IPS DF 19.7 (cell line): ENCODE measurements at places on chromosomes 5 and 9.

- DNase-seq: no peak
These were observed 556 bp upstream of the CDK9 start for GRCh38 chr9:127785023-127785932.

DNA sequence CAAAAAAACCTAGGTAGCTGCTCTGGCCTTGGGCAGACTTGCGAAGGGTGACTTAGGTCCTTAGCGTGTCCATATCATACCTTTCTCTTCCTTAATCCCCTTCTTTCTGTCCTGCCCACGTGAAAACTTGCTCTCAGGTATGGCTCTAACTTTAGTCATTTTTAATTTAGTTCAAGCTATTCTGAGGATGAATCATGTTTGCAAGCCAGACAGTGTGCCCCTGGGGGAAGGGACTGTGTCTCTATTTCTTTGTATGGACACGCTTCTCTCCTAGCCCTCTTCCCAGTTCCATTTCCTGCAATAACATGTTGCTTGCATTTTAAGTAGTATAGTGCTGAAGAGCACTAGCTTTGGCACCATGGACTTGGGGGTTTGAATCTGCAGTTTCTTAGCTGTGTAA is 120.6 kb downstream of the PTTG1 start:
- no peak for DNase-seq

GRCh38 chr9:135379540-135380267 is 99.9 kb upstream of the PPP1R26 start:
- no peak for DNase-seq

DNA sequence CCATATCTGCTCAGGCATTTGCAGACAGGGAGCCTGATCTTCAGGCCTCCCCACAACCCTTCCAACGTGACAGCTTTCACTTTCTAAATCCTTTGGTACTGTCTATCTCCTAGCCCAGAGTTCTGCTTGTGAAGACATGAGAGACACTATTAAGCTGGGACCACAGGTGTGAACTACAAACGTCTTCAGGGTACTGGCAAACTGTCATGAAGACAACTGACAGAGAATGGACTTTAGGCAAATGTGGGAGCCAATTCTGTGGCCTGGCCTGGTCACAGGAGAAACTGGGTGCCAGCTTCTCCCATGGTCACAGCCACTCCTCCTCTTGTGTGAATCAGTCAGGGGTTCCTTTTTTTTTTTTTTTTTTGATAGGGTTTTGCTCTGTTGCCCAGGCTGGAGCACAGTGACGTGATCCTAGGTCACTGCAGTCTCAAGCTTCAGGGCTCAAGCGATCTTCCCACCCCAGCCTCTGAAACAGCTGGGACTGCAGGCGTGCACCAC is 10.4 kb downstream of the TRIM14 start:
- no peak for DNase-seq

DNA sequence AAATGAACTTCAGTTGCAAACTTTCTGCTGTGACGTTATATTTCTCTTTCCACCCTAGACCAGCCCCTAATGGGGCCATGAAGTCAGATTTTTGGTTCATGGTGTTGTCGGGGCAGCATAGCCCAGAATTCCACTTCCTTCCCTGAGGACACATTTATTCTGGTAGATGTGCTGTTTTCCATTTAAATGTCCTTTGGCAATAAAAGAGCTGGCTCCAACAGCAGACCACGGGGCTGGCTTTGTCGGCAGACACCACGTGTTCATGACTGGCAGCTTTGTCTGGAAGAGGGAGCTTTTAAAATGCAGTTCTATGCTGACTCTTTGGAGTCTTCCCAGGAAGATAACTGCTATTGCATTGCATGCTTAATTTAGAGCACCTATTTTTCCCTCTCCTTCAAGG is 17.6 kb upstream of the LCP2 start:
- no peak for DNase-seq

DNA sequence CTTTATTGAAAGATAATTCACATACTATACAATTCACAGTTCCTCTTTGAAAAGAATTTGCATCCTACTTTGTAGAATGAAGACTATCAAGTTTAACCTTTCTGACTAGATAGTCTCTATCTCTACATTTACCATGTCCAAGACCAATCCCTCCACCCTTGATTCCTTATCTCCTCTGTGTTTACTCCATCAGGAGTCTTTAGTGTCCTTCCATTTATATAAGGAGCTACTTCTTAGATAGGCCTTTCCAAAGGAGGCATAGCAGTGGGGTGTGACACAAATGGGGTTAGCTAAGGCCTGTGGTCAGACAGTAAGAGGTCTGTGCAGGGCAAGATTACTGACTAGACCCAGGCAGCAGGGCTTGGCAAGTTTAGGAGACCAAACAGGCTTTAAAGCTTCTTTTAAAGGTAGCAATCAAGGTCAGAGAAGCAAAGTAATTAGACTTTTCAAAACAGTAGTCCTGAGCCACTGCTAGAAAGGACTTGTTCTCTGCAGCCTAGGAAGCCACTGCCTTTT is 11.1 kb upstream of the DMXL1 start:
- no peak for DNase-seq

- DNase-seq: no peak
These were observed 50.9 kb downstream of the MVB12B start for GRCh38 chr9:126377536-126377935.

GRCh38 chr5:141343242-141343952 is at the start of gene PCDHGA3:
PCDHGA3 (plus strand) TSS chr5:141343829; CDS start chr5:141344034, 205 bp downstream.
- no peak for DNase-seq

- DNase-seq: no peak
These were observed 3.1 kb downstream of the SLC4A9 start for GRCh38 chr5:140362875-140363630.

- no peak for DNase-seq
These were observed 12.0 kb downstream of the FBP1 start for GRCh38 chr9:94627287-94627686.

DNA sequence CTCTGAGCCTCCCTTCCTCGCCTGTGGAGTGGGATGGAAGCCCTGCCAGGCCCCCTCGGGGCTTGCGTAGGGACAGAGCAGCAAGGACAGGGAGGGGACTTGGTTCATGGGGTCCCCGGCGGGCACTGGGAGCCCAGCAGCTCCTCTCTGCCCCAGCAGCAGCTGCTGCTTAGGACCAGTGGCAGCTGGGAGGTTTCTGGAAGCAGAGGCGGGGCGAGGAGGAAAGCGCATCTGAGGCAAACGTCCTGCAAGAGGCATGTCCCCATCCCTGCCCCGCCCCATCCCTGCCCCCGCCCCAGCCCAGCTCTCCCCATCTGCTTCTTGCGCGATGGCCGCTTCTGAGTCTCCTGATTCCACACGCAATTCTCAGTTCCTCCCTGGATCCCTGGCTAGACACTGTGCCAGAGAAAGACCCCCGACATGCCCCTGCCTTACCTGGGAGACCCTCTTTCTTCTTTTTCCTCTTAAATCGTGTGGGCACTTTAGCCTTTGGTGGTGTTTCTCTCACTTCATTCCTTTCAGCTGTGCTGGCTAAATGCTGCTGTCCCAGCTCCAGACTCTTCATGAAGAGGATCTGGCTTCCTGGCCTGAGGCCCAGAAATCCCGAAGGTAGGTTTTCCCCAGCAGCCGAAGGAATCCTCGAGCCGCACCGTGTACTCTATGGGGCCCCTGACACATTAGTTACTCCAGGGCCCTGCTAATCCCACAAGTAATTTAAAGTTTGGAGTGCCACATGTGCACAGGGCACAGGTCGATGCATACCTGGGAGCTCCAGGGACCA is 4.4 kb upstream of the OR2S2 start:
- no peak for DNase-seq
